ENCODE measurements at places on chromosomes 11 and 22. TPM values are rescaled to one million over a fixed set of nuclear protein-coding genes. Genes with fewer than 3 reads are reported as not detected.

The ZNF280A gene
- total RNA-seq, result 0.17 TPM

The SYCE3 gene
- total RNA-seq, result not detected

The PAAF1 gene
- 9.5 TPM for total RNA-seq

The TSPO gene
- 662 TPM for total RNA-seq

The B3GAT1 gene
- not detected for total RNA-seq

The FGF3 gene
- total RNA-seq, result not detected

The ZDHHC8 gene
- total RNA-seq, result 24.5 TPM

The KCNJ1 gene
- not detected for total RNA-seq

The OR52N5 gene
- total RNA-seq, result not detected

The PYGM gene
- total RNA-seq, result 0.30 TPM

The TMEM151A gene
- total RNA-seq, result 0.30 TPM

The TMPRSS6 gene
- not detected for total RNA-seq

The CELSR1 gene
- 0.15 TPM for total RNA-seq

The LAYN gene
- 52.0 TPM for total RNA-seq

The PATE2 gene
- total RNA-seq, result not detected

The CST6 gene
- total RNA-seq, result 0.84 TPM

The KDM4D gene
- 2.1 TPM for total RNA-seq

The BATF2 gene
- total RNA-seq, result 1.3 TPM

The CCDC15 gene
- 3.4 TPM for total RNA-seq

The COPB1 gene
- total RNA-seq, result 164 TPM

The DBX1 gene
- total RNA-seq, result not detected

The MRGPRX4 gene
- total RNA-seq, result not detected

The SCGB1D2 gene
- not detected for total RNA-seq

The EPS8L2 gene
- 11.8 TPM for total RNA-seq

The SERHL2 gene
- total RNA-seq, result 3.0 TPM

The OTOG gene
- total RNA-seq, result not detected

The CFAP300 gene
- total RNA-seq, result 3.3 TPM

The SOX6 gene
- 0.67 TPM for total RNA-seq

All from bronchus fibroblast of lung (primary cell).